ENCODE measurements at places on chromosomes 6 and 20.

GRCh38 chr6:57078531-57079207, 11.3 kb upstream of the ZNF451 start:
- DNase-seq, result no peak

DNA sequence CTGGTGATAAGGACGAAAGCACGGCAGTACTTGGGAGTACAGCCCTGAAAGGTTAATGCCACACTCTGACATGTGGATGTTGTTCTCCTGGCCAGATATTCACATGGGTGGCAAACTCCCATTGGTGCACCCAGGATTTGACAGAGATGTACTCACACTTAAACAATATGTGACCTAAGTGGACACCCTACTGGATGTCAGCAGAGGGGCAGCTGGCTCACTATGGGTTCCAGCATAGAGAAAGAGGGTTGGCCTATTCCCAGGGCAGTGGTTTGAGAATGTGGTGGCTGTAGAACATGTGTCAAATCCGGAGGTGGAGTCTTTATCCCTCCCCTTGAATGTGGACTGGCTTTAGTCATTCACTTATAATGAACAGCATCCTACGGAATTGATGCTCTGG, 333.2 kb downstream of the DHX35 start:
- no peak for DNase-seq

DNA sequence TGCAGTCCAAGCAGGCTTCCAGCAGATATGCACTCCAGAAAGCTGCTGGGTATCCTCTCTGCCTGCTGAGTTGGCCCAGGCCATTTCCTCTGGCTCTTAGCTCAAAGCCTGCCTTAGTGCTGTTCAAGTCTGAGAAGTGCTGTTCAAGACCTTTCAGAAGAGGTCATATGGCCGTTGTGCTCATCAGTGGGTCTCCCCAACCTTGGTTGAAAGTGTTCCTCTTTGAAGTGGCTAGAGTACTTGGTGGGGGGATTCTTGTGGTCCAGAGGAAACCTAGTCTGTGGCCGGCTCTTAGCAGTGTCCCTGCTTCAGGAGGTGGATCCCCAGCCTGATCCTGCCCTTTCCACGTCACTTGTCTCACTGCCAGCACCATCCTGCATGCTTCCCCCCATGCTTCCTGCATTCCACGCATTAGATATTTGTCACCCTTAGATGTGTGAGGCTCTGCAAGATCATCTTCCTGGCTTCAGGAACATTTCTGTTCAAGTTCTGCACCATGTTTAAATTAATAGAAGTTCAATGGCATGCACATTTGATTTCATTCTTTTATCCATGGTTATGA, 105.0 kb downstream of the FIG4 start:
- DNase-seq, result no peak

GRCh38 chr6:1496836-1497760, 107.7 kb downstream of the FOXF2 start:
- DNase-seq, result no peak

DNA sequence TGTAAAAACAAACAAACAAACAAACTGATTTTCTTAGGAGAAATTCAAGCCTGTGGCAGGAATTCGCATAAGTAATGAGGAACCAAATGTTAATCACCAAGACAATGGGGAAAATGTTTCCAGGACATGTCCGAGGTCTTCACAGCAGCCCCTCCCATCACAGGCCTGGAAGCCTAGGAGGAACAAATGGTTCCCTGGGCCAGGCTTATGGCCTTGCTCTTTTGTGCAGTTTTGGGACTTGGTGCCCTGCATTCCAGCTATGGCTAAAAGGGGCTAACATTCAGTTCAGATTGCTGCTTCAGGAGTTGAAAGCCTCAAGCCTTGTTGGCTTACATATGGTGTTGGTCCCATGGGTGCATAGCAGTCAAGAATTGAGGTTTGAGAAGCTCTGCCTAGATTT, 1372.7 kb upstream of the CITED2 start:
- DNase-seq, result no peak

- no peak for DNase-seq
These were observed 491.2 kb downstream of the PREX1 start for GRCh38 chr20:48336597-48336996.

DNA sequence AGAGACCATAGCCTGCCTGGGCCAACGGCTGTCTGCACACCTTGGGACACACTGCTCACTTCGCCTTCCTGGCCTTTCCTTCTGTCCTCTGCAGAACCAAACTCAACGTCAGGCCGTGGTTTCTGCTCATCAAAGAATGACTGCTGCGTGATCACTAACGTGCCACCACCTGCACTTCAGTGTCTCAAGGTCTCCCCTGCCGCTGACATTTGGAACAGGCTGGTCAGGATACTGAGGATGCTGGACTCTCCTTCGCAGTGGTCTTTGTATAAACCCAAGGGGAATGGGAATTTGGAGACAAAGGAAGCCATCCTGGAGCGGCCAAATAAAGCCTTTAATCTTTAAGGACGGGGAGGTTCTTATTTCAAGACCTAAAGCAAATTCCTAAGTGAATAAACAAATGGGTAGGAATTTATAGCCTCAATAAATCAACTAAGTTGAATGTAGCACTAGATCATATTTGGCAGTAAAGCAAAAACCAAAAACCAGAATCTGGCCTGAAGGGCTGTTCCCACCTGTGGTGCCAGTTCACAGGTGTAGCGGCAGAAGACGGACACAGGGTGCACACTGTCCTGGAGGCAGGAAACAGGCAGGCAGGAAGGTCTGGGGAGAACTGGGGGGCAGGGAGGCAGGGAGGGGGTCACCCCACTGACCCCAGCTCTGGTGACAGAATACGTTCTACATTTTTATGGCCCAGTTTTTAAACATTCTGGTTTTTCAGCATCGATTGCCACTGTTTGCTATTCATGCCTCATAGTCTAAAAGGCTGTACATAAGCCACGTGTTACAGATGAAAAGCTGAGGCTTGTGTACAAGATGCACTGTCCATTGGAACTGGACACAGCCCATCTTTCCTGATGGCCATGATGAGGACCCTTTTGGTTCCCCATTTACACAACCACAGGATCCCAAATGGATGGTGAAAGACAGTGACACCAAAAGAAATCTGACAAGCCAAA, 36.6 kb downstream of the ABHD12 start:
- no peak for DNase-seq

DNA sequence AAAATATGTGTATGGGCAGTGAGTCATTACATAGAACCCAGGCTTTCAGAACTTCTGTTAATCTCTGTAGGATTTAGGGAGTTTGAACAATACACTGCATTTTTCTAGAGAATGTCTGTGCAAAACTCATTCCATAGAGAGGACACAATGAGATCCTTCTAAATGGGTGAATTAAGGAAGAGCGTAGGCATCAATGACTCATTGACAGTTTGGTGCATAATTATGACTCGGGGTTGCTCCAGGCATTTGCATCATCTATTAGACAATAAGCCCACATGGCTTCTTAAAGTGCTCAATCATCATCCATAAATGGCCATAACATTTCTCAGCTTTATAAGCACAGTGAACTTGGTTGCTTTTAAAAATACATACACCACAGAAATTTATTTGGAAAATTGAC, 625.5 kb downstream of the CDH26 start:
- no peak for DNase-seq

DNA sequence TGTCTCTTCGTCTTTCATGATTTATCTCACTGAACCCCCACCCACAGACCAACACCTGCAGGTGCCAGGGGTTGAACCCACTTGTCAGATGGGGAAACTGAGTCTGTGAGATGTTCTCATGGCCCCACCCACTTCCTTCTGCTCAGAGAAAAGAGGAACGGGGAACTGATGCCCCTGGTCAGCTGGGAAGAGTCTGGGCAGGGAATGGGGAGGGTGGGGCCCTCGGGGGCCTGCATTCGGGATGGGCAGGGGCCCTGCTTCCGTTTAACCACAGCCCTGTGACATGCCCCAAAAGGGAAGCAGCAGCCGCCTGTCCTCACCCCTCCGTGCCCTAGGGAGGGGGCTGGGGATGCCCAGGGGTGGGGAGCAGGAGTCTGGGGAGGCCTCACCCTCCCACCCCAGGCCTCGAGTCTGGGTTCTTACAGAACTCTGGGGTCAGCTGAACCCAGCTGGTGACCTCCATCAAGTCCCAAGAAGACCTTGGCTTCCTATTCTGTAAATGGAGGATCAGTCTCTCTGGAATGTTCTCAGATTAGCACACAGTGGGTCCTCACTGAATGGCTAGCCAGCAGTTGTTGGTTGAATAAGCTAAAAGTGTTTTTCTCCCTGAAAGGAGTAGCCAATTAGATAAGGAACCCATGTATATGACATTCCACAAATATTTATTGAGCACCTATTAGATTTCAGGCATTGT, 81.5 kb downstream of the CEBPB start:
- DNase-seq, result no peak

DNA sequence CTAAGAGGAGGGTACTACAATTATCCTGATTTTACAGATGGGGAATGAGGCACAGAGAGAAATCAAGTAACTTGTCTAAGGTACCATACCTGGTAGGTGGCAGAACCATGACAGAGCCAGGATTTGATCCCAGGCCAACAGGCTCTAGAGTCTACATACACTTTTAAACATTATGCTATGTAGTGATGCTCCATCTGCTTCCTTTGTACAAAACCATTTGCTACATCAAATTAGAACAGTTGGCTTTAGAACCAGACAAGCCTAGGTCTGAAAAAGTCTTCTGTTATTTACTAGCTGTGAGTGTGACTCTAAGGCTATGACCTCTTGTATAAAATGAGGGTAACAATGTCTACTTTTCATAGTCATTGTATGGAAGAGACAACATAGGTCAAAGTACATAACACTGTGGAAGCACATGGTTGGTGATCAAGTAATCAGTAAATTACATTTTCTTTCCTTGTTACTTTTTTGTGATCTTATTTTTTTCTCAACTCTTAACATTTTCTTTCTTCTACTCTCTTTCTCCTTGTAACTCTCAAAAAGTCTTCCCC, 122.1 kb downstream of the PDSS2 start:
- DNase-seq, result no peak

DNA sequence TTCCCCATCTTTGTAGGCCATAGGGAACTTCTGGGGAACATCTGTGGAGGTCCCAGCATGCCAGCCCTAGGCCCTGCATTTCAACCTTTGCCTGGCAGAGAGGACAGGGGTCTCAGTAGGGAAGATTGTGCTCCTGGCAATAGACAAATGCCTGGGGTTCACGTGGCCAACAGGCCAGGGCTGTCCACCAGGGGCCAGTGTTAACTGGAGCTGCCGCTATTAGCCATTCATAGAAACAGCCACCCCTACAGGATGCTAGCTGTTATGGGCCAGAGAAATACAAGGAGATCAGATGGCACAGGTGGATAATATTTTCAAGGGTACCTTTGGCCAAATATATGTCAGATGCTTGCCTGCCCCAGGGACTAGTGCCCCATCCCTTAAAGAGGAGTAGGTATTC, 932.9 kb downstream of the QKI start:
- DNase-seq, result no peak

GRCh38 chr6:20403766-20404640, 2.3 kb downstream of the E2F3 start:
- DNase-seq, result peak; percentile 81

GRCh38 chr20:19301843-19302242, 89.4 kb downstream of the SLC24A3 start:
- DNase-seq, result no peak
